GM03348 (cell line): ENCODE measurements at places on chromosomes 11 and 22.
A peak's percentile ranks its signal among the peaks of the same experiment; 100 is the strongest.

GRCh38 chr22:35576671-35577070, 36.0 kb downstream of the RASD2 start:
- no peak for DNase-seq

GRCh38 chr22:41308054-41308453, 6.7 kb downstream of the ZC3H7B start:
- DNase-seq, result peak; percentile 84

GRCh38 chr11:12991426-12991825, 17.7 kb upstream of the RASSF10 start:
- DNase-seq, result no peak

DNA sequence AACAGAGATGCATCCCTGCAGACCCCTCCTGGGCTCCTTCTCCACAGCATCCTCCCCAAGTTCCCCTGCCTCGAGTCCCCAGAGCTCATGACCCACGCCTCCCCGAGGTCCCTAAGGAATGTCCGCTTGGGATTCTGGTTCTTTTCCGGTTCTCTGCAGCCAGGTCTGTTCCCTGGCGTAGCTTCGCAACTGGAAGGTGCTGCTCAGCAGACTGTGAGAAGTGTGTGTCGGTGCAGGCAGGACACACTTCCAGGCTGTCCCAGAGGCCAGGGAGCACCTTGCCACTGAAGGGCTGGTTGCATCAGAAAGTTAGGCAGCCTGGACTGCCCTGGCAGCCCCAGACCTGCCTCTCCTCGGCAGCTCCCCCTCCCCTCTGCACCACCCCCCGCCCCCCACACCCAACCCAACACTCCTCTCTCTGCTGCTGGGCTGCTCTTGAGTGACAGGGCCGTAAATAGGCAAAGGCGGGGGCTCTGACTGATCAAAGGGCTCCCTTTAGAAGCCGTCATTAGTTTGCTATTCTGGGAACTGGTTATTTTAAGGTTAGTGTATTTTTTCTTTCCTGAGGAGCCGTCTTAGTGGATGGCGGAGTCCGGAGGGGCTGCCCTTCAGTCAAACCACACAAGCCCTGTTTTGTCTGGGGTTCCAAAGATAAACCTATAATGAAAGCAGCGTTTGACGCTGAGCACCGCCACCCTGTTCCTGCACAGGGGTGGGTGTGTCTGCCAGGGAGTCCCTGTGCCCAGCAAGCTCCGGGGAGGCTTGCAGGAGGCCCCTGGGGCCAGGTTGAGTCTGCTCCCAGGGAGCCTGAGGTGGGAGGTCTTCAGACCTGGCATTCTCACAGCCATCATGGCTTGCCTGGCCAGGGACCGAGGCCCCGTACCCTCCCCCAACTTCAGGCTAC, 88.6 kb upstream of the KCNQ1OT1 start:
- DNase-seq, result no peak

DNA sequence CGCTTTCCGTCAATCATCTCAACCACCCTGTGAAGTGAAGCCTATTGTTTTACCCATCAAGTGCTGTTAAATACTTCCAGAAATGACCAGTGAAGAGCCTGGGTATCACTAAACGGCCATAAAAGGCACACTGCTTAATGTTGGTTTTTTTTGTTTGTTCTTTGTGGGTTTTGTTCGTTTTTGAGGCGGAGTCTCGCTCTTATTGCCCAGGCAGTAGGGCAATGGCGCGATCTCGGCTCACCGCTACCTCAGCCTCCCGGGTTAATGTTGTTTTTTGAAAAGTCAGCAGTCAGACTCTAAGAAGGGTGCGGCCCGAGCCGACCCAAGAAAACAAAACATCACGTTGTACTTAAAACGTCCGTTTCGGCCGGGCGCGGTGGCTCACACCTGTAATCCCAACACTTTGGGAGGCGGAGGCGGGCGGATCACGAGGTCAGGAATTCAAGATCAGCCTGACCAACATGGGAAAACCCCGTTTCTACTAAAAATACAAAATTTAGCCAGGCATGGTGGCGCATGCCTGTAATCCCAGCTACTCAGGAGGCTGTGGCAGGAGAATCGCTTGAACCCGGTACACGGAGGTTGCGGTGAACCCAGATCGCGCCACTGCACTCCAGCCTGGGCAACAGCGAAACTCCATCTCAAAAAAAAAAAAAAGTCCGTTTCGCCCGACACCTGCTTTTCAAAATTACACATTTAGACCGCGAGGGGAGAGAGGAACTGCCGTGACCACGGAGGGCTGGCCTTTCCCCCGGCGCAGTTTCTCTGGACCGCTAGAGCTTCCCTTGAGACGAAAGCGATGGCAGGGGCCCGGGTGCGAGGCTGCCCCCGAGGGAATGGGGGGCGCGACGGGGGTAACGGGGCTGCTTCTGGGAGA, 714 bp downstream of the CD59 start:
- peak; percentile 52 for DNase-seq

- no peak for DNase-seq
Observed at GRCh38 chr11:131095511-131096185, 179.4 kb upstream of the SNX19 start.

DNA sequence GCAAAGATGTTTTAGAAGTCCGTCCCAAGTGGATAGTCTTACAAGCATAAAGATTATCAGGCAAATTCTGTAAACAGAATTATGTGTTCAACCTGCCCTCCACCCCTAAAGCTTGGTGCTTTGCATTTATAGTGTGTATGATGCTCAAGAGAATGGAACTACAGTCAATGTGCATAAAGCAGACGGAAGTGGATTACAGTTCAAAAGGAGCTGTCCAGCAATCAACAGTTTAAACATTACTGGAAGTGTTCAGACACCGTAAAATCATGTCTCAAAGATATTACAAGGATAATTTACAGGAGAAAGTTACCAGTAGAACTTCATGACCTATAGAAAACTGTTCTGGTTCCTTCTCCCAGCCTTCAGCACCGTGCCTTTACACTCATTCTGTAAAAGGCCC, 1.0 kb downstream of the RIC3 start:
- DNase-seq, result no peak

DNA sequence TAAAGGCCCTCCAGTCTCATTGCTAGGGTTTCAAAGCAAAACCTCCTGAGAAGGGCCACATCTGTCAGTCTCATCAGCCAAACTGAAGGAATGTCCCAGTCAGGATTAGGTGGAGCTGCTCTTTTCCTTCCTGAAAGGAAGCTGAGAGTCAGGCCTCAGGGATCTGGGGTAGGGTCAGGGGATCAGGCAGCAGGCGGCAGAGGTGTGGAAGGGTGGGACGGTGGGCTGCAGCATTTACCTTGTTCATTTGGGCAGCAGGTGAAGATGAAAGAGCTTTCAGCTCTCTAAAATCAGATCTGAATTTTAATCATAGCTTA, 17.8 kb downstream of the CD82 start:
- no peak for DNase-seq

DNA sequence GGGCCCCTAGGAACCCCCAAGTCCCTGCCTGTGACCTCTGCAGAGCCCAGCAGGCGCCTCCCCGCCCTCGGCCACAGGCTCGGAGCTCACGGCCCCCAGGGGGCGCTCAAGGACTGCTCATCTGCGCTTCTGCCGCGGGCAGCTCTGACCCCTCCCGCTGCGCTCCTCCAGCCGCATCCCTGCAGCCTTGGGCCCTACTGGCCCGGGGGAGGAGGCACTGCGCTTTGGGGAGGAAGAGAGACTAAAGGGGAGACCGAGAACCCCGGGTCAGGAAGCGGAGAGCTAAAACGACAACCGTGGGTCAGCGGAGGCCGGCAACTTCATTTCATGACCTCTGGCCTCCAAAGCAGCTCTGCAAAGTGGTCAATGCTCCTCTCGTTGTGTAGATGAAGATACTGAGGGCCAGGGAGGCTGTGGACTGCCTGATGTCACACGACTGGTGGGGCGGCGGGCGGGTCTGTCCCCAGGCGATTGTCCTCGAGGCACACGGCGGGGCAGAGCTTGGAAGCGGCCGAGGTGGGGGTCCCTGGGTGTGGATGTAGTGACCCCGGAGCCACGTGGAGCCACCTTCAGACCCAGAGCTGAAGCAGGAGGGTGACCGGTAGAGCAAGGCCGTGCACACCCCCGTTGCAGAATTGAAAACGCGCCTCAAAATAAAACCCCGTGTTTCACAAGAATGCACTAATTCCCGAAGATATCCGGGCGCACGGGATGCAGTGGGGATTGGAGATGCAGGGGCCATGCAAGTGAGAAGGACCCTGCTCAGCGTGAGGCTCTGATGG, 2.7 kb upstream of the KRTAP5-6 start:
- peak; percentile 96 for DNase-seq

DNA sequence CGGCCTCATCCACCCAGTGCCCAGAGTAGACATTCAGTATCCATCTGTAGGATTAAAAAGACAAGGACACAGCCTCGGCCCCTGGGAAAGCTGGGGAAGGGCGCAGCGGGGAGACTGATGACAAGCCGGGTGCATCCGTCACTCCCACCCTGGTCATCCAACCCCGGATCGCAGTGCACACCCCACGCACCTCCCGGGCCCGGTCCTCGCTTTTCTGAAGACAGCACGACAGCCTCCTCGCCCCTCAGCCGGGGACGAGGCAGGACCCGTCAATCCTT, 1.1 kb downstream of the FCHSD2 start:
- DNase-seq, result peak; percentile 55

- peak; percentile 73 for DNase-seq
Observed at GRCh38 chr11:128686745-128687177, 7.1 kb upstream of the FLI1 start.

DNA sequence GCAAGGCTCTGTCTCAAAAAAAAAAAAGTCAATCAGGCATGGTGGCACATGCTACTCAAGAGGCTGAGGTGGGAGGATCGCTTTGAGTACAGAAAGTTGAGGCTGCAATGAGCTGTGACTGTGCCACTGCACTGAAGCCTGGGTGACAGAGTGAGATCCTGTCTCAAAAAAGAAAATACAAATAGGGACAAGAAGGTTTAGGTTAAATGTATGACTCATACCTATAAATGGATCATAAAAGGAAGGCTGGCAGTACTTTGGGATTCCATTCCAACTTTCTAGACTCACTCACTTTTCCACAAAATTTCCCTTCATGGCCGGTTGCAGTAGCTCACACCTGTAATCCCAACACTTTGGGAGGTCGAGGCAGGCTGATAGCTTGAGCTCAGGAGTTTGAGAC, 25.6 kb upstream of the OSBP start:
- DNase-seq, result no peak

DNA sequence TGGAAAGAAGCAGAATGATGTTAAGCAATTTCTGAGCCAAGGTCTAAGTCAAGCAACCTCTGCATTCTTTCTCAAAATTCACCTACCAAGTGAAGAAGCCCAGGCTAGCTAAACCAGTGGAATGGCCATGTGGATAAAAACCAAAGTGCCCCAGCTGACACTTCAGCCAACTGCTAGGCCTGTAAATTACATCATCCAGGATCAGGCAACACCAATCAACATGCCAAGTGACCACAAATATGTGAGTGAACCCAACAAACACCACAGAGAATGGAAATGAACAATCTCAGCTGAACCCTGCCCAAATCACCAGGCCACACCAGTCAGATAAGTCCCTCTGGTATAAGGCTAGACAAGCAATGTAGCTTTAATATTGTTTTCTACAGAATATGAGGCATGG, 25.1 kb upstream of the FJX1 start:
- peak; percentile 87 for DNase-seq

DNA sequence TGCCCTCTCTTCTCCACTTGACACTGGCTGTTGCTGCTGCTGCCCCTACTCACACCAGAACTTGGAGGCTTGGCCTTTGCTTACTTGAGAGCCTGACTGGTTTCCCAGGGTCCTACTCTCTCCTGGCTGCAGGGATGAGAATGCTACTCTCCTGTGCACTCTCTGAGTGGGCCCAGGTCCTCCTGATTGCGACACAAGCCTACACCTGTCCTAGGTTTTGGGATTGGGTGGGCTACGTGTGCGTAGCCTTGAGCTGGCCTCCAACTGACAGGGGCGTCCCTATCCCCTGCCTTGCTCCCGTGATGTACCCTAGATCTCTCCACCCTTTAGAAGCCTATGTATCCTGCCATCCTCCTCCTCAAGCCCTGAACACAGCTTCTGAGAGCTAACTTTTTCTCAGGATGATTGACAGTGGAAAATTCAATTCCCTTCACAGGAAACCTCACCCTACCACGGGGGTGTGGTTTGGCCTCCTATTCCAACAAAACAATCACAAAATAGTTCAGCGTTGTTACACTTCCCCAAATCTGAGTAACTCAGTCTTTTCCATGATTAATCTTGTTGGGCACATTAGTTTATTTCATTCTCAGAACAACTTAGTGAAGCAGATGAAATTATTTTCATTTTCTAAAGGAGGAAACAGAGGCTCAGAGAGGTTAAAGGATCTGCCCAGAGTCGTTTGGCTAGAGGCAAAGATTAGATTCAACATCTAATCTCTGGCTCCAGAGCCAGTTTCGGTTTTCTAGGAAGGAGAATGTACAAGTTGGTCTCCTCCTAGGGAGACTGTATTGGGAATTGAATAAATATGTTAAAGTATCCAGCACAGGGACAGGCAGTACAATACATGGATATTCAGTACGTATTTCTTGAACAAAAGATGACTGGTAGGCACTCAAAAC, 17.6 kb upstream of the AMOTL1 start:
- no peak for DNase-seq

DNA sequence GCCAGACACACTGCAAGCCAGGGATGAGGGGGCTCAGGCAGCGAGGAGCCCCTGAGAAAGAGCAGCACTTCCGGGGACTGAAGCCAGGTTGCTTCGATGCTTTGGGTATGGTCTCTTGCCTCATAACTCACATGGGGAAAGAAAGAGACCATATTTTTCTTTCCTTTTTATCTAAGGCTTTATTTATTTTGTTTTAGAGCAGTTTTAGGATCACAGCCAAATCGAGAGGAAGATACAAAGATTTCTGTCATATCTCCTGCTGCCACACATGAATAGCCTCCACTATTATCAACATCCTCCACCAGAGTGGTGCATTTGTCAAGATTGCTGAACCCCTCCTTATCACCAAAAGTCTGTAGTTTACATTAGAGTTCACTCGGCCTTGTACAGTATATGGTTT, 24.3 kb upstream of the ADSL start:
- no peak for DNase-seq

- DNase-seq, result peak; percentile 88
Observed at GRCh38 chr22:42294034-42294985, 23.9 kb upstream of the TCF20 start.

DNA sequence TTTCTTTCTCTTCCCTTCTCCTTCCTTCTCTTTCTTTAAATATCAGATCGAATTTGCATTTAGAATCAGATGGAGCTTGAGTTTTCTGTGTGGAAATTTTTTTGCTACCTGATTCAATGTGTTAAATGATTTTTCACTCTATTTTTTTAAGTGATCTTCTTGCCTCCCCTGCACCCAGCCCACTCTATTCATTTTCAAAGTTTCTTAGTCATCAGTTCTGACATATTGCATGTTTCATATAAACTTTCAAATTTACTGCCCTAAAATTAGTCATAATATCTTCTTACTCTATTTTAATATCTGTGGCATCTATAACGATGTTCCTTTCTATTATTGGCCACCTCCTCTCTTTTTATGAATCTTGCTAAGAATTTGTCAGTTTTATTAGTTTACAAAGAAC, 69.1 kb downstream of the MTNR1B start:
- no peak for DNase-seq

DNA sequence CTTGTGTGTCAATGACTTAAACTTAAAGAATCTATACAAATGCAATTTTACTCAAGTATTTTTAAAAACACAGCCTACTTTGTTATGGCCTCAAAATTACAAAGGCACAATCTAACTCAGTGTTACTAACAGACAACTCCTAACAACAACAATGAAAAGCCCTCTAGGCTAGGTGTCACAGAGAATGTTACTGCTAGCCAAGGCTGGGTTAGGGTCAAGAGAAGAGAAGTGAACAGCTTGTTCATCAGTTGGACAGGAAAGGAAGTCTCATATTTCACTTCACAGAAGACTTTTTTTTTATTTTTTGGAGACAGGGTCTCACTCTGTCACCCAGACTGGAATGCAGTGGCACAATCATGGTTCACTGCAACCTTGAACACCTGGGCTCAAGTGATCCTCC, 26.0 kb downstream of the CLDN25 start:
- DNase-seq, result no peak
